ENCODE measurements at places on chromosomes 1 and 21.

DNA sequence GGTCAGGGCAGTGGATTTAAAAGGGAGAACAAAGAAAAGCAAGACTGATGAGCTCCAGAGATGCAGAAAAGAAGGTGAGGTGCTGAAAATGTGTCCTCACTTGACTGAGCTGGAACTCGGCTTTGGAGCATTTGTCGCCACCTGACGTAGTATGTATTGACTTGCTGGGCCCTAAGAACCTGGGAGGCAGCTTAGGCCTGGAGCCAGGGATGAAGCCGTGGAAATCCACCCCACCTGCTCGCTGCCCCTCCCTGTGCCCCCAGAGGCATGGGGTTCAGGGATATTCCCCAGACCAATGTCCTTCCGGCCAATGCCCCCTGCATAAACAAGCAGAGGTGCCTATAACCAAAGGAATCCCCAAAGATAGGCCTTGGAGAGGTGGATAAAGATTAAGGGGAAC is 14.3 kb downstream of the MRAP start:
- no peak for DNase-seq

GRCh38 chr1:160282807-160283206 is 2.1 kb downstream of the PEX19 start:
- no peak for DNase-seq

DNA sequence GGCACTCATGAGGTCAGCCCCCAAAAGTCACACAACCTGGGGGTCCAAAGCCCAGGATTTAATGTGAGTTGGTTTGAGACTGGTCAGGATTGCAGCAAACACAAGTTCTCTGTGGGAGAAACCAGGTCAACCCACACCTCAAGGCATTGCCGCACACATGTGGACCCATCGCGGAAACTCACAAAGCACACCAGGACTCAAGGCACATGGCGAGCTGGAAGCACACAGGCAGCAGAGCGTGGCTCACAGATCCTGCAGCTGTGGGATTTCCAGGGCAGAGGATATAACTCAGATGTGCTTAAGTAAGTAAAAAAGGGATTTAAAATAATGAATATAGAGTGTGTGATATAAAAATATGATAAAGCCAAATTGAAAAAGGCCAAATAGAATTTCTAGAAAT is 51.6 kb upstream of the ADARB1 start:
- DNase-seq: no peak

DNA sequence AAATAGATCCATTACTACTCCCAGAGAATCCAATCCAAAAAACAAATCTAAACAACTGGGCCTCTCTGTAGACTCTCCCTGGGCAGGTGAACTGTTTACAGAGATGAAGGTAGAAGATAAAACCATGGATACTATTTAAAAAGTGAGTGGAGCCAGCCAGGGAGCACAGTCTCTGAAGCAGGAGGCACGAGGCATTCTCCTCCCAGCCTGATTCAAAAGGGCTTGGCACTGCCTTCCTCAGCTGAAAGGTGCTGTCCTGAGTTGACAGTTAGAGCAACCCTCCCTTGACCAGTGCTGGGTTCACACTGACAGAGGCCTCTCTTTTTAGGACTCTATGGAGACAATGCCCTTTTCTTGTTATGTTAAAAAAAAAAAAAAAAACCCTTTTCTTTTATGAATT is 36.8 kb downstream of the HENMT1 start:
- no peak for DNase-seq

- peak; percentile 84 for DNase-seq
Observed at GRCh38 chr1:201019321-201019977, 4.1 kb downstream of the KIF21B start.

GRCh38 chr21:39345440-39345839 is 3.4 kb downstream of the HMGN1 start:
- no peak for DNase-seq

GRCh38 chr1:2382621-2383361 is 8.6 kb downstream of the MORN1 start:
- no peak for DNase-seq

DNA sequence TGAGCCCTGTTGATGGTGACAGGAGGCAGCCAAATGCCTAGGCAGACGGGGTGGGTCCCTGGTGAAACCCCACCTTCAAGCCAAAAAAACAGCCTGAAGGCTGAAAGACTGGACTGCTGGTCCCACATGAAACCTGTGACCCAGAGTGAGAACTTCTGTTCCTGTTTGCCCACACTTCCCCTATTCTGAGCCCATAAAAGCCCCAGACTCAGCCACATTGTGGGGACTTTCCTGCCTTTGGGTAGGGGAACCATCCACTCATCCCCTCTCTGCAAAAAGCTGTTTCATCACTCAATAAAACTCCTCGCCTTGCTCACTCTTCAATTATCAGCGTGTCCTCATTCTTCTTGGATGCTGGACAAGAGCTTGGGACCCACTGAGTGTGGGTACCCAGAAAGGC is 25.2 kb downstream of the HTR6 start:
- no peak for DNase-seq

DNA sequence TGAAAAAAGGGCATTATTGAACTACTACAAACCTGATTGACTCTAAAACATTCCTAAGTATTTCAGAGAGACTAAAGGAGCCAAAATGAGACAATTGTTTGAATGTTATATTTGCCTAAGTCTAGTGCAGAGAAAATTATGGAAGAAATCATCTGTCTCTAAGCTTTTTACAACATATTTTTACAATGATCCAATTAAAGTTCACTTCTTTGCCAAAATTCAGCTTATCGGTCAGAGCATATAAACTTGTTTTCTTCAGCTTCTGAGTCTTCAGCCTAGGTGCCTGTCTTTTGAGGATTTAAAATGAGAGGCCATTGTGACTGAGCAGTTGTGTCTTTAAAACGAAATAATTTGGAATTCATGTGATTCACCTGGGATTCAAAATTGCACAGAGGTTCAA is 181.2 kb upstream of the SGIP1 start:
- no peak for DNase-seq

DNA sequence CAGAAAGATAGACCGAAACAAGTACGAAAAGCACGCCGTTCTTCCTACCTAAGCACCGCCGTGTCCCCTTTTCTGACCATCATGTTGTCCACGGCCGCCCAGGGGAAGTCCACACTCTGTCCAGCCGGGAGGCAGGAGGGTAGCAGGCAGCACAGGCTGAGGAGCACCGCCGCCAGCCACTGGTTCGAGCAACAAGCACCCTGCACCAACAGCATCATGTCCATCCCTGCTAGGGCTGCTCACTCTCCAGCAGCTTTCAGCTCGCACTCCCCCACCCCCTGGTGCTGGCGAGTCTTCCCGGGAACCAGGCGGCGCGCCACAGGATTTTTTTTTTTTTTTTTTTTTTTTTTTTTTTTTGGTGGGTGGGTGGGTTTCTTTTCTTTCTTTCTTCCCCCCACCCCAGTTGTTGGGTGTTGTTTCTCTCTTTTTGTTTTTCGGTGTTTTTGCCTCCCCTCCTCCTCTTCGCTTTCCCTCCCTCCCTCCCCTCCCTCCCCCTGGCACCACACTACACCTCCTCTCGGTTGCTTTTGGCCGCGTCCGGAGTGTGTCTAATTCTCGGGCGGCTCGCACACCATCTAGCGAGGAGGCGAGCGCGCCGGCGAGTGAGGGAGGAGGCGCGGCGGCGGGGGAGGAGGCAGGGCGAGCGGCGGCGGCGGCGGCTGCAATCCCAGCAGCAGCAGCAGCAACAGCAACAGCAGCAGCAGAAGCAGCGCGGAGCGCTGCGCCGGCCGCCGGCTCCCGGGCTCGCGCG is at the start of gene NEGR1:
NEGR1 (minus strand) TSS at position 269 of the 751 bp plus-strand sequence.
- peak; percentile 27 for DNase-seq

DNA sequence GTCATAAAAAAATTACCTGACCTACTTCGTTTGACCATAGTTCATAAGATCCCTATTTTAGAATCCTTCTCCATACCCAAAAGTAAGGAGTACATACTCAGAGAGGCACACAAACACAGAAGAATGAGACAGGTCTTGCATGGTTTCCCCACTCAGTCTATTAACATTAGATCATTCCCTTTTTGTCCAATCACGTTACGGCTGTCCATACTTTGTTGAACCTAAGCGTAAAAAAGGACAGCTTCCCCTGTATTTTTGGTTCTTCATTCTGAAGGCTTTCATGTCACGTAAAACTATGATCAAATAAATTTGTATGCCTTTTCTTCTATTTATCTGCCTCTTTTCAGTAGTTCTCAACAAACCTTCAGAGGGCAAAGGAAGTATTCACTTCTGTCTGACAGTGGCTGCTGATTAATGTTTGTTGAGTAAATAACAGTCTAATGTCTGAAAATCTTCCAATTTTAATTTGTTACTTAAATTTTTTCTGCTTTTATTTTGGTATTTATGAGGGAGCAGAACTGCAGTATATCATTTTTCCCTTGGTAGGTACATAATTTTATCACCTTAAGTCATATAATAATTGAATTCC is 16.4 kb downstream of the PKN2 start:
- no peak for DNase-seq

GRCh38 chr1:200146100-200146499 is 118.6 kb downstream of the NR5A2 start:
- DNase-seq: no peak

- DNase-seq: no peak
Observed at GRCh38 chr1:201083741-201084140, 28.5 kb downstream of the CACNA1S start.

- DNase-seq: no peak
Observed at GRCh38 chr1:112396653-112397471, 848 bp downstream of the CTTNBP2NL start.

DNA sequence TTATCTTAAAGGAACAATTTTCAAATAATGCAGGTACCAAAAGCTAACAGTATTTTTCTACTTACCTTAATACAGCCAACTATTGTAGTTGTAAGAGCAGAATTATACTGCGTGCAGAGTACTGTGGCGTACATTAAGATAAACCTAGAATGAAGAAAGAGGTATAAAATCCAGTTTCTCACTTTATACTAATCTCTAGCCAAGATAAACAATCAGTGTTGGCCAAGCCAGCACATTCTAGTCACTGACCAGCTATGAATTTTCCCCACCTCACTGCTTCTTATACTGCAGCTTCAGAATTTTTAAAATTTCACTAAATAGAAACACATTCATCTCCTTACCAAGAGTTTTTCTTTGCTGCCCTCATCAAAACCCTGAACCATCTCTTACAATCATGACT is 33.6 kb downstream of the SLC35D1 start:
- no peak for DNase-seq

Data from T follicular helper cell (primary cell).